ENCODE measurements at places on chromosomes 4 and X.
A peak's percentile ranks its signal among the peaks of the same experiment; 100 is the strongest.

GRCh38 chr4:78829296-78829695 lies 53.1 kb downstream of the BMP2K start:
- no peak for DNase-seq

DNA sequence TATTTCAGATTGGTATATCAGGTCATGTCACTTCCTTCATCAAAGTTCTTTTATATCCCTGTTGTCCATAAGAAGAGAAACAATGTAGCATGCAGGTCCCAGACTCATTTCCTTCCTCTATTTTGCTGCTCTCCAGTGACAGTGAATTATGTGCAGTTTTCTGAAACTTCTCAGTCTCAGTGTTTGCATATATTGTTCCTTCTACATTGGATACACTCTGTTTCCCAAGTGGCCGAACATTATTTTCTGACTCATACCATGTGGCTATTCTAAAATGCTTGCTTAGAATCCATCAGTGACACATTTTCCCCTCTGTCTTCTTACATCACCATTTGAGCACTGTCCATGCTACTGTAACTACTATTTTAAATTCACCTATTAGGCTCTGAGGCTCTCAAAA lies 305.7 kb downstream of the PDHA2 start:
- no peak for DNase-seq

GRCh38 chr4:147732518-147733235 lies 789 bp downstream of the ARHGAP10 start:
- no peak for DNase-seq

GRCh38 chr4:89572224-89572858 lies 264.6 kb downstream of the SNCA start:
- DNase-seq, result no peak

DNA sequence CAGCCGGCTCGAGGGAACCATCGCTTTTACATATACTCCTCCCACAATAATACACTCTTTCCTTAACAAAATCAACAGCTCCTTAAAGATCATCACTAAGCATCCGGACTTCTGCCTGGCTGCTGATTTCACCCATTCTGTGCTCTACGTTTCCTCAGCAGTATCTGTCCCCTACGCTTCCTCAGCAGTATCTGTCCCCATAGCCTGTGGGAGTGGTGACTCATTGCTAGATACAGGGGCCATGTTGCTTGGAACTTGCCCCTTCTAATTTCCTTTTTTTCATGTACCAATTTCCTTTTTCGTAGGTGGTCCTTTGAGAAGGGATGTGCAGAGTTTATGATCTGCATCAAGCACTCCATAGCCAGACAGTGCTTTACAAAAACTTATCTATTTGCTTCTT lies 18.6 kb downstream of the MAP3K15 start:
- no peak for DNase-seq

GRCh38 chr4:169064296-169064695 lies 54.2 kb upstream of the CBR4 start:
- DNase-seq, result no peak

GRCh38 chr4:46073778-46074177 lies 50.1 kb downstream of the GABRG1 start:
- DNase-seq, result no peak

- no peak for DNase-seq
Measured at GRCh38 chr4:19583827-19584569, 667.7 kb upstream of the SLIT2 start.

GRCh38 chr4:139849219-139849618 lies 183.6 kb downstream of the MGST2 start:
- DNase-seq, result no peak

- DNase-seq, result no peak
Measured at GRCh38 chr4:74671080-74671698, 123.1 kb downstream of the BTC start.

DNA sequence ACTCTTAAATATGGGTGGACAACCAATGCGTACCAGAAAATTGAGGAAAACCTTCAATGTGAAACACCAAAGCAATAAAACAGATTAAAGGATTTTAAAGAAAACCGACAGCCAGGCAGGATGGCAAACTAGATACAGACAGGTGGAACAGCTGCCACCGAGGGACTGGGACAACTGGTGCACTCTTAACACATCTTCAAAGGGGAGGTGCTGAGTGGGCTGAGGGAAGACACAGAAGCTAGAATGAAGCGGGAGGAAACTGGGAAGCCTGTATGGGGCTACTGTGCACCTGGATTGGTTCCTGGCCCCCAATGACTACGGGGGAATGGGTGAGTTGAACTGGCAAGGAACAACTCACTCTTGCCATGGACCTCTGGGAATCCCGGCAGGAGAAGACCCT lies 20.7 kb downstream of the ZNF280C start:
- DNase-seq, result no peak

DNA sequence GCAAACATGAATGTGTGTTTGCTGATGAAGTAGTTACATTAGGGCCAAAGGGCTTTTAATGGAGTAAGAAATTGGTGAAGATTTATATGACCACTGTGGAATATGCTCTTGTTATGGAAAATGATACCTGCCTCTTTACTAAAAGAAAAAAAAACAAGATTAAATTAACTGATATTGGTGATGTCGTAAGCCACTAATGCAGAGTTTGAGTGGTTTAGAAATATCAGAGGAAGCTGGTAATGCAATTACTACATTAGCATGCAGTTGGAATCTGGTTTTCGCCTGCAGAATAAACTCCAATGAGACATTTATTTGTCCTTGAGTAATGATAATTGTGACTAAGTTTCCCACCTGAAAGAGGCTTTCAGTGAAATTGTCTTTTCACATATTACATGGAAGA lies 597.9 kb downstream of the GALNTL6 start:
- no peak for DNase-seq

GRCh38 chr4:152462695-152463094 lies 73.2 kb downstream of the FBXW7 start:
- DNase-seq, result no peak

- DNase-seq, result peak; percentile 13
Measured at GRCh38 chr4:112402098-112402497, 104.9 kb downstream of the ALPK1 start.

GRCh38 chrX:16304751-16305150 lies 137.5 kb downstream of the MAGEB17 start:
- DNase-seq, result no peak

- DNase-seq, result no peak
Measured at GRCh38 chrX:25125483-25125882, 109.7 kb upstream of the ARX start.

DNA sequence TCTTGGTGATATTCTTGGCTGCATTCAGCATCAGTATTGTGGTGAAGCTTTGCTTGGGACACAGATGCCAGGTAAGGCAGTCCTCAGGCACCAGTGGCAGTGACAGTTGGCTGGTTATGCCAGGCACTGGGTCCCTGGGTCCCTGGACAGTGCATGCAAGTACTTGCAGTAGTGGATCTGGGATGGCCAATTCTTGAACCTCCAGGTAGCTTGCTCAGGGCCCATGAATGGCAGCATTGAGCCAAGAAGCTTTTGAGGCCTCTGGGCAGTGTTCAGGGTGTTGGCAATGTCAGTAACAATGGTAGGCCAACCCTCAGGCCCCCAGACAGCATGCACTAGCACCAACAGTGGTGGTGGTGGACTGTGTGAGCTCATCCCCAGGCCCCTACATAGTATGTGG lies 106.8 kb upstream of the ANXA10 start:
- no peak for DNase-seq

GRCh38 chr4:124753941-124754581 lies 41.5 kb upstream of the ANKRD50 start:
- DNase-seq, result no peak

- no peak for DNase-seq
Measured at GRCh38 chr4:86416081-86416480, 56.2 kb upstream of the MAPK10 start.

- no peak for DNase-seq
Measured at GRCh38 chrX:107565015-107565414, 63.3 kb upstream of the PRPS1 start.

DNA sequence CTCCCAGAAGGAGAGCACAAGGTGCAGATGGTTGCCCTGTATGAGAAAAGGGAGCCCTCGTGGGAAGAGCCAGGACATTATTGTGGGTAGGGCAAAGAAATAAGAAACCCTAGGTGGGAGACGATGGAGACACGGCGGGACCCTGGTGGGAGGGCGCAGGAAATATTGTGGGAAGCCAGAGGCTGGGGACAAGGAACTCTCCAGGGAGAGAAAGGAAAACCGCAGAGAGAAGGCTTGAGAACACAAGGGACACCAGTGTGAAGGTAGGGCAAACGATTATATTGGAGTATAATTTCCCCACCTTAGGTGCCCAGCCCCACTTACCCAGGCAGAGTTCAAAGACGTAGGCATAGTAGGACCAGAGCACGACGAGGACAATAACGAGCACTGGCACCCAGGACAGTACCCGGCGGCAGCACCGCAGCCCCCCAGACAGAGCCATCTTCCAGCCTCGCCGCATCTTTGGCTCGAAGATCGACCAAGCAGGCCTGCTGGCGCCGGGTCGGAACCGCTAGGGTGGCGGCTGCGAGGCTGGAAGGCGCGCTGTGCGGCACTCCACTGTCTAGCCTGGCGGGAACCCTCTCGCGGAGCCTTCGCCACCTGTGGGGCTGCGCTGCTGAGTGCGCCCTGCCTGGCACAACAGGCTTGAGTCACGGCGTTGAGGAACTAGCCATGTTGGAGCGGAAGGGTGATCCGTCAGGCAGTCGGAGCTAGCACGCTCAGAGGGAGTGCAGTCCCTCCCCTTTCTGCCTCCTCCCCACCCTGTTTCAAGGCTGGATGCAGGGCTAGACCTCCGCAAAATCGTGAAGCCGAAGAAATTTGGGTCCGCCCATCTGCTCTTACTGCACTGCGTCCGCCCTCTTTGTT lies at the start of gene ZDHHC15:
Gene ZDHHC15, minus strand, starts transcription at position 473 of the 867 bp plus-strand sequence. Its CDS starts 13 bp downstream, at position 460.
- no peak for DNase-seq

DNA sequence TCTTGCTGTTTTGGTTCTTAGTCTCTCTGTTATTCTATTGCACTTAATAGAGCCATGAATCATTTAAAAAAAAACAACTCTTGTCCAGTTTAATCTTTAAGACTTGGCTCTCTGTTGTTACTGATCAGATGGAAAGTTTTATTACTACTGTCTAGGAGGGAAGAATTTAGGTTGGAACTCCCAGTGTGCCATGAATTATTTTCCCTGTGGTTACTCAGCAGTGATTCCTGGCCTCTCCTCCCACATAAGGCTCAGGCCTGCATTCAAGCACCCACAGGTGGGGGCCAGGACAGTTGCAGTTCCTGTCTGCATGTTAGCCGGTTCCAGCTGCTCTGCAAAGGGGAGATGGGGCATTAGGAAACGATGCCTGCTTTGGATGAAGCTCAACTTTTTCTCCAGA lies 29.8 kb upstream of the ESX1 start:
- DNase-seq, result peak; percentile 5

GRCh38 chrX:151873096-151873495 lies 39.6 kb upstream of the MAGEA4 start:
- DNase-seq, result no peak

- no peak for DNase-seq
Measured at GRCh38 chrX:70025464-70025863, 24.3 kb downstream of the AWAT2 start.

DNA sequence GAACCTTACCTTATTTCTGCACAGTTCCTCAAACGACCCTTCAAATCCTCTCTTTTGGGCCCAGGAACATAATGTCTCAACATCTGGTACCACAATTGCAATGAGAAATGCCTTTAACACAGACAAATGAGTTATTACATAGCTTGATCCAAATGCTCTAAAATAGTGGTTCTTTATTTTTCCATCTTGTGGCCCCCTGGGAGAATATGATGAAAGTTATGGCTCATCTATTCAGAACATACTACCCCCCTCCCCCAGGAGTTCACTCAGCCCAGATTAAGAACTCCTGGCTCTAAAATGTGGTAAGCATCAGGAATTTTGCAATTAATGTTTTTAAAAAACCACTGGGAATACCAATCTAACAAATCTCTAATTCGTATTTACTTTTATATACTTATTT lies 23.9 kb upstream of the CENPU start:
- DNase-seq, result no peak

DNA sequence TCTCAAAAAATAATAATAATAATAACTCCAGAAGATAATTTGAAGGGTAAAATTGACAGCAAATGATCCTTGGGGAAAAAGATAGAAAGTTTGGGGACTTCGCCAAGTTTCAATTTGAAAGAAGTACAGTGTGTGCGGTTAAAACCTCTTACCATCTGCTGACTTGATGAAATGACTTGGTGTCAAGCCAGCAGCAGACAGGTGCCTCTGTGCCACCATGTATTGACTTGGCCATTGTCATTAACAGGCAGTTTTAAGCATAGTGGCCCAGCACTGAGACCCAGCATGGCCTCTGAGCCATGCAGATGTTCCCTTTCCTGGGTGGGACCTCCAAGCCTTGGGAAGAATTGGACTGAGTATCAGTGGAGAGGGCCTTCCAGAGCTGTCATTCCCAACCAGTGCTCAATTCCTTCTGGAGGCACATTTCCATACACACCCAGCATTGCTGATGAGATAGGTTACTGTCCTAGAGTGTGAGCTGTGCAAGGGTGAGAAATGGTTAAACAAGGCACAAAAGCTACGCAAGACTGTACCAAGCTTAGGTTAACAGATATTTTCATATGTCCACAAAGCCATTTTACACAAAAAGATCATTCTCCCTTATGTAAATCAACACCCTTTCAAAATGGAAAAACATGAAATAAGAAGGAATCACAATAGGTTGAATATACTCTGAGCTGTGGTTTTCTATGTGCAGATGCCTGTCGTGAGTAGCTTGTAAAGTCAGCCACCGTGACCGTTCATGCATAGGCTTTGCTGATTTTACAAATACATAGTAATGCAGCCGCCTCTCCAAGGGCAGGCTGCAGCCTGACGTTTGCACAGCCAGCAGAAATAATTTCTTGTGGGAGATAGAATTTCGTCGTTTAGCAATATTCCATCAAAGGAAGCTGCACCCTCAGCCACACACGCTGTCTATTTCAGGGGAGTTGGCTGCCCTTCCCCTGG lies 59.4 kb upstream of the FBXW7 start:
- DNase-seq, result no peak

- no peak for DNase-seq
Measured at GRCh38 chr4:110589297-110589696, 33.6 kb downstream of the PITX2 start.

DNA sequence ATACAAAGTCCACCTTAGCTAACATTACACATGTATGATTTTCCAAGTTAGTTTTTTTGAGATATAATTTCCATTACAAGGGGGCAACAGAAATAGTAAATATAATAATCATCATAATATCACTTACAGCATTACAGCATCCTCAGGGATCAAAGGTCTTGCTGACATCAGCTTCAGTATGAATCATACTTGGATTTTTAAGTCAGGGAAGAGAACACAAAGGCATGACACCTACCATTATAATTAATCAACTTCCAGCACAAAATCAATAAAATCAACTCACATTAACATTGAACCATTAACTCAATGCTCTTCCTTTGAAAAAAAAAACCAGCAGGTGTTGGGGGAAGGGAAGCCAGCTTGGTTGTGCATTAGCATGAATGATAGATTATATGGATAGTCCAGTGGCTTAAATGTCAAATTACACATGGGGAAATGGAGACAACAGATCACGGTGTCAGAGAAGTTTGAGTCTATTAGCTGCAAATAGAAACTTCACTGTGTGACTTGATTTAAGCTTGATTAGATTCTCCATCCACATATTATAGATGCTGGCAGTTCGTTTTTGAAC lies 66.9 kb upstream of the CAPN6 start:
- DNase-seq, result no peak

- DNase-seq, result no peak
Measured at GRCh38 chr4:73607375-73608033, 12.7 kb downstream of the RASSF6 start.
